Upper lobe of right lung (tissue), 1 donor: ENCODE measurements at places on chromosomes 4 and X. TPM values are rescaled to one million over a fixed set of nuclear protein-coding genes. Genes with fewer than 3 reads are reported as not detected.

- no peak for DNase-seq
- no peaks in the 10 kb centered on the region for H3K36me3 ChIP-seq
- no peak overlapping the region for H3K4me3 ChIP-seq
- peaks cover 10% of the 10 kb centered on the region for H3K4me1 ChIP-seq
These were observed 5.4 kb upstream of the ACSL1 start for GRCh38 chr4:184831153-184831552.

DNA sequence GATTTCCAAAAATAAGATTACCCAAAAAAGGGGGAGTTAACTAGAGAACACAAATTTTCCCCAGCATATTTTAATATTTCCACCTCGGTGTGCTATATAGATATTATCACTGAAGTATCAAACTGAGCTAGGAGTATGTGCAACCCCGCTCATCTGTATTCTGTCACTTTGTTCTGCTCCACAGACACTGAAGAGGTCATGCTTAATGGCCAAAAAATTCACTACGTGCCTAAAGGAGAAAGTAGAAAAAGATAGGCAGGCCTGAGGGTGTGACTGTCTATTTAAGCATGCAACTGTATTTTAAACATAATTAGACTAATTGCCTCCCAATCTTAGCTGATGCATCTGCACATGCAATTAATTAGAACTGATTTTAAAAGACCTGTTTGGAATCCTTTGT, 24.5 kb downstream of the SH3RF1 start:
- no peak overlapping the region for H3K4me3 ChIP-seq
- H3K27ac ChIP-seq: no peak overlapping the region
- DNase-seq: no peak
- H3K36me3 ChIP-seq: no peaks in the 10 kb centered on the region
- no peaks in the 10 kb centered on the region for H3K27me3 ChIP-seq

GRCh38 chrX:55056820-55057674, 17.8 kb upstream of the PAGE2B start:
- no peak overlapping the region for H3K27ac ChIP-seq
- H3K4me3 ChIP-seq: peak overlapping the region; percentile 10
- H3K36me3 ChIP-seq: no peaks in the 10 kb centered on the region
- no peaks in the 10 kb centered on the region for H3K4me1 ChIP-seq
- H3K27me3 ChIP-seq: no peaks in the 10 kb centered on the region

- H3K4me1 ChIP-seq: no peaks in the 10 kb centered on the region
These were observed 38.1 kb upstream of the ZNF827 start for GRCh38 chr4:145976680-145977079.

DNA sequence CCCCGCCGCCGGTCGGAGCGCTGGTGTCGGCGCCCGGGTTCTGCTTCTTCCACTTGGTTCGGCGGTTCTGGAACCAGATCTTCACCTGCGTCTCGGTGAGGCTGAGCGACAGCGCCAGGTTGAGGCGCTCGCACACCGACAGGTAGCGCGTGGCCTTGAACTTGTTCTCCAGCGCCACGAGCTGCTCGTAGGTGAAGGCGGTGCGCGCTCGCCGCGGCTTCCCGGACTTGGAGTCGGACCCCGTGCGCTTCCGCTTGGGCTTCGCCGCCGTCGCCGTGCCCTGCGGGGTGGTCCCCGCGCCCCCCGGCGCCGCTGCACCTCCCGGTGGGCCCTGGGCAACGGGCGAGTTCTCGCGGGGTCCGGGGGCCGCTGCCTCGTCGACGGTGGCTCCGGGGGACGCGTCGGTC, 3.1 kb downstream of the NKX1-1 start:
- H3K36me3 ChIP-seq: no peaks in the 10 kb centered on the region
- H3K27ac ChIP-seq: no peak overlapping the region
- H3K27me3 ChIP-seq: peaks cover 74% of the 10 kb centered on the region
- peak; percentile 40 for DNase-seq

DNA sequence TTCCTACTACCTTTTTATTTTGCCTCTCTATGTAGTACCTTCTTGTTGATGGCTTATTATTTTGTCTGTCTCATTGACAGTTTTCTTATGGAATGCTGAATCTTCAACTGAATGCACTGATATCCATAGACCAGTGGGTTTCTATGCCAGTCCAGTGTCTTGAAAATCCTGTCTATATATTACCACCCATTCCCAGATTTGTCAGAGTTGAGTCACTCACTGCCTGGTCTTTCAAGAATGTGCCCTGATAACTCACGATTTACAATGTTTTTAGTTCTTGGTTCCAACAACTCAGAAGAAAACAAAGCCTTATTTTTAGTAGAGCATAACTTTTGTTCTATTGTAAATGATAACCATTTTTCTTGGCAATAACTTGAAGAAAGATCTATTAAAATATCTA, 606.0 kb upstream of the PITX2 start:
- DNase-seq: no peak
- no peaks in the 10 kb centered on the region for H3K27me3 ChIP-seq
- H3K36me3 ChIP-seq: no peaks in the 10 kb centered on the region
- H3K4me3 ChIP-seq: no peak overlapping the region
- H3K4me1 ChIP-seq: no peaks in the 10 kb centered on the region

- H3K4me1 ChIP-seq: no peaks in the 10 kb centered on the region
- H3K27me3 ChIP-seq: no peaks in the 10 kb centered on the region
These were observed 562.2 kb upstream of the SLIT2 start for GRCh38 chr4:19689511-19689910.

DNA sequence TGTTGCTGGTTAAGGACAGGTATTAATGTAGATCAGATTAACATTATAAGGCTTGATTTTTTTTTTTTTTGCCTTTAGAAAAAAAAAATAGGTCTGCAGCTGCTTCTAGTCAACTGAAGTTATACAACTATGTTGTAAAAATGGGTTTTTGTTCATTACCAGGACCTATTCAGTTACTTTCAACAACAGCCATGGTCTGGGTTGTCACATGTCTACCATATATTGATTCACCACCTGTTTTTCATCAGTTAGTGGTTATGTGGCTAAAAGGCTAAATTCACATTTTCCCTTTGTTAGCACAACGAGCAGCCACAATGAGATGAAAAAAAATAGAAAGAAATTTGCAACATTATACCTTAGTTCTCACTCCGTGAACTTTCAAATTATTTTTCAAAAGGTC, 45.5 kb downstream of the GLRB start:
- no peaks in the 10 kb centered on the region for H3K4me1 ChIP-seq
- no peak overlapping the region for H3K4me3 ChIP-seq
- no peak overlapping the region for H3K27ac ChIP-seq
- no peaks in the 10 kb centered on the region for H3K27me3 ChIP-seq

DNA sequence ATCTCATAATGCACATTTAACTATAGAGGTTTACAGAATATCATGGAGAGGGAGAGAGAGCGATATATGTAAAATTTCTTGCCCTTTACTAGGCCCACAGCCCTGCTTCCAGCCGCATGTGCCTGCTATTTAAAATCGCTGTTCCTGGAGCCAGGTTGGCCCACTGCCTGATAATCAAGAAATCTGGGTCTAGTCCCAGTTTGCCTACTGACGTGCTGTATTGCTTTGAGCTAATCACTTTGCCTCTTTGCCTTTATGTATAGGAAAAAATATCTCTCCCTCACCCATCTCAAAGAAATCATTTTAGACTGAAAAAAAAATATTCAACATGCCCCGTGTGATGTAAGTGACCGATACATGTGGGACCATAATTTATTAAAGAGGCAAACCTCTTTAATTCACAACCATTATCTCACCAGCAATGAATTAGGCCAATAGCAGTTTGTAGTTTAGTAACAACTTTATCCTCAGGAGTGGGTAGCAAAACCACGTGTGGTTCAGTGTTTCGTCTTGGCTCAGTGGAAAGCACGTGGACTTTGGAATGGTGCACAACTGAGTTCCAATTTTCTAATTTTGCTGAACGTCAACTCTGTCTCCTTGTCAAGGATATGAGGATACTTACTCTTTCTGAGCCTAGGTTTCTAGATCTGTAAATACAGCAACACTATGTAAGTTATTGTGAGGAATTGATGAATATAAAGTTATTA, 62.6 kb downstream of the GRXCR1 start:
- no peak overlapping the region for H3K4me3 ChIP-seq
- no peak for DNase-seq

- H3K36me3 ChIP-seq: peaks cover 25% of the 10 kb centered on the region
- H3K4me3 ChIP-seq: peak overlapping the region; percentile 72
- no peaks in the 10 kb centered on the region for H3K27me3 ChIP-seq
- H3K27ac ChIP-seq: peak overlapping the region; percentile 98
- no peak for DNase-seq
- peaks cover 23% of the 10 kb centered on the region for H3K4me1 ChIP-seq
These were observed 57.4 kb downstream of the TSC22D3 start for GRCh38 chrX:107718156-107718621.

DNA sequence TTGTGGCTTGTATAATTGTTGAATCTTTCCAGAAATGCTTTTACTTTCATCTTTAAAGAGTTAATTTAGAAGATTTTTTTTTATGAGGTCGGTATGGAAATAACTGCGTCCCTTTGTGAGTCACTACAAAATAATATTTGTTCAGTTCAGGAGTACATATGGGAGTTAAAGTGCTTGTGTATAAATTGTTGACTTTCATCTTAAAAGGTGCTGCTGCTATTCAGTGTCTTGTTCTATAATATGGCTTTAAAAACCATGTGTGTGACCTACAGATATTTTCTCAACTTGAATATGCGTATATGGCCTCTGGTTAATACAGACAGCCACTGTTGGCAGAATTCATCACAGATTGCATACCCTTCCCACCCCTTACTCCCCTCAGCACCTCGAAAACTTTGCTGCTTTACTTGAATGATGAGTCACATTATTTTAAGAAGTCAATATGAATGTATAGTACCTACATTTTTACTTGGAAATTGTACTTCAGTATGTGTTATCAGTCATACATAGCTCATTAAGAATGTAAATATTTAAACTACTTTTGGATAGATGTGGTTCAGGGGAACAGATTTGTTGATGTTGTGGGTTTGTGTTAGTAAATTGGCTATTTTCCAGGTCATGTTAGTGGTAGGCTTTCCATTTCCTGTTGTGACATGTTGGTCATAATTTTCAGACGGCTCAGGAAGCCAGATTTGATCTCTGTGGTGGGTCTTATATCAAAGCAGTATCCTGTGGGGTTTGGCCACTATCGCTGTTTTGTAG, 1.5 kb downstream of the CLCN3 start:
- peak overlapping the region; percentile 93 for H3K27ac ChIP-seq
- no peak for DNase-seq
- no peaks in the 10 kb centered on the region for H3K36me3 ChIP-seq
- H3K4me1 ChIP-seq: peaks cover 18% of the 10 kb centered on the region

DNA sequence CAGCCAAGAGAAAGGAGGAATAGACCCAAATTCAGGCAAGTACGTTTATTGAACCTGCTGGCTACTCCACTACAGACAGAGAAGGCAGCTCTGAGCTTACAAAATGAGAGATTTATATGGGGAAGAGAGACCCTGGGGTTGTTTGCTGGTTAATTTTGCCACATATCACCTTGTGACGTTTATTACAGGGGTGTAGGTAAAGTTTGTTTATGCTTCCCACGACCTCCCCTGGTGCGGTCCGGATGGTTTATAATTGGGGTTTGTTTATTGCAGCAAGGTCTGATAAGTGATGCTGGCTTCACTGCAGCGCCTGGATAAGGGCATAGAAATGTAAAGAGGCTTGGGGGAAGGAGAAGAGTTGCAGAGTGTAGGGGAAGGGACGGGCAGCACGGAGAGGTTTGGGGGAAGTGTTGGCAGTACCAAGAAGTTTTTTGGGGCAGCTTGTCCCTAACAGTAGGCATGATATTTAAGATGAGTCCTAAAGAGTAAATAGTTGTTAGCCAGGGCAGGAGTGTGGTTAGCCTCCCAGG, 12.6 kb downstream of the BEX1 start:
- no peaks in the 10 kb centered on the region for H3K4me1 ChIP-seq
- H3K36me3 ChIP-seq: no peaks in the 10 kb centered on the region
- H3K27me3 ChIP-seq: no peaks in the 10 kb centered on the region
- no peak for DNase-seq
- H3K4me3 ChIP-seq: no peak overlapping the region

GRCh38 chr4:78661921-78662521, 110.5 kb downstream of the ANXA3 start:
- no peak for DNase-seq
- peak overlapping the region; percentile 38 for H3K27ac ChIP-seq
- H3K4me3 ChIP-seq: no peak overlapping the region
- H3K36me3 ChIP-seq: no peaks in the 10 kb centered on the region
- H3K4me1 ChIP-seq: peaks cover 12% of the 10 kb centered on the region

- no peak for DNase-seq
- H3K4me3 ChIP-seq: no peak overlapping the region
- no peaks in the 10 kb centered on the region for H3K36me3 ChIP-seq
- no peak overlapping the region for H3K27ac ChIP-seq
- no peaks in the 10 kb centered on the region for H3K4me1 ChIP-seq
These were observed 19.3 kb upstream of the ING2 start for GRCh38 chr4:183485411-183486160.

- no peaks in the 10 kb centered on the region for H3K27me3 ChIP-seq
- H3K4me1 ChIP-seq: peaks cover 45% of the 10 kb centered on the region
- peak overlapping the region; percentile 92 for H3K4me3 ChIP-seq
- DNase-seq: no peak
- no peaks in the 10 kb centered on the region for H3K36me3 ChIP-seq
These were observed 213 bp downstream of the NFKB1 start for GRCh38 chr4:102501447-102501696.

- H3K27me3 ChIP-seq: no peaks in the 10 kb centered on the region
- no peak for DNase-seq
- H3K4me1 ChIP-seq: peaks cover 41% of the 10 kb centered on the region
These were observed 872 bp upstream of the S100P start for GRCh38 chr4:6692806-6693205.

Gene PSAPL1
- total RNA-seq: 0.14 TPM

Gene NBDY
- 30.7 TPM for total RNA-seq

Gene KDR
- 48.6 TPM for total RNA-seq

Gene SLC38A5
- 21.5 TPM for total RNA-seq

Gene CHIC1
- 8.7 TPM for total RNA-seq
